ENCODE measurements at places on chromosomes 1 and 21.
A peak's percentile ranks its signal among the peaks of the same experiment; 100 is the strongest.

DNA sequence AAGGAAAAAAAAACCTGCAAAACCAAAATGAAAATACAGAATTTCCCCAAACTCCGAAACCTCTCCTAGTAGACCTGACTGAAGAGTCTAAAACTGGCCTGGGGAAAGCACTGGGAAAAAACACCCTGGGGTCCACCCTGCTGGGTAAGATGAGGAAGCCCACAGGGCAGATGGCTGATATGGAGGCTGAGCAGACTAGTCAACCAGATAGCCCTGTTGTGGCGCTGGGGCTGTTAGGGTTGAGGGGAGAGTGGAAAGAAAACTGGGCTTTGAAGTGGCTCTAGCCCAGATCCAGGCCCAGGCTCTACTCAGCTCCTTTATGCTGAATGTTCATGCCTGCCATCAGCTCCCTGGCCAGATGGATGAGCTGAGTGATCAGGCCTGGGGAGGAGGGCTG is 6.8 kb upstream of the SLAMF1 start:
- DNase-seq: no peak

DNA sequence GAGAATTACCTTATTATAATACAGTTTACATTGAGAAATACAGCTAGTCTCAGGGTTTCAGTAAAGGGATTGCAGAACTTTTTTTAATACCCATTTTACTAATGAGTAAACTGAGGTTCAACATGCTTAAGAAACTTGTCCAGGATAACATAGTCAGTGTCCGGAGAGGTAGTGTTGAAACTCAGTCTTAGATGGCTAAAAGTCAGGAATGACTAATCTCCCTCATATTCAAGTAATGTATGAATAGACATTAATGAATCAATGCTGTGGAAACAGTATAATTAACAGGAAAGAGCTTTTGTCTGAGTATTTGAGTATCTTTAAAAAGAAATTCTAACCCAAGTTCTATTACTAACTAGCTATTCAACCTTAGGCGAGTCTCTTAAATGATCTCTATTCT is 397.6 kb downstream of the PLA2G4A start:
- no peak for DNase-seq

- no peak for DNase-seq
Observed at GRCh38 chr1:46180082-46180616, 3.9 kb upstream of the P3R3URF start.

- DNase-seq: no peak
Observed at GRCh38 chr1:17309426-17310067, 1.6 kb downstream of the PADI4 start.

DNA sequence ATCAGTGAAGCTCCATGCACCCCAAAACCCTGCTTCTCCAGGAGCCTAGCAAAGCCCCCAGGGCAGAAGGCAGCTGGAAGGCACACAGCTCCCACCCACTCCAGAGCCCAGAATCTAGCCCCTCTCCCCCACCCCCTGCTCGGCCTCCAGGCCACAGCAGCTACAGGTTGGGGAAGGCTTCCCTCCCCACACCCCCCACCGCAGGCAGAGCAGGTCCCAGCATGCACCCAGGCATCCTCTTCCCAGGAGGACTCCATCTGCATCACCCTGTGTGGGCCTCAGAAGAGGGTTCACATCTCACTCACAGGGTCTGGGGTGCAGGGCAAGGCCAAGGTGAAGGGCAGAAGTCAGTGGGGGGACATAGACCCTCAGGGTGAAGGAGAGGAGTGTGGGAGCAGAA is 719 bp downstream of the S100A14 start:
- DNase-seq: no peak

GRCh38 chr1:31791131-31791858 is 24.5 kb downstream of the SPOCD1 start:
- no peak for DNase-seq

GRCh38 chr21:42362198-42362597 is 4.1 kb downstream of the TFF1 start:
- DNase-seq: no peak

DNA sequence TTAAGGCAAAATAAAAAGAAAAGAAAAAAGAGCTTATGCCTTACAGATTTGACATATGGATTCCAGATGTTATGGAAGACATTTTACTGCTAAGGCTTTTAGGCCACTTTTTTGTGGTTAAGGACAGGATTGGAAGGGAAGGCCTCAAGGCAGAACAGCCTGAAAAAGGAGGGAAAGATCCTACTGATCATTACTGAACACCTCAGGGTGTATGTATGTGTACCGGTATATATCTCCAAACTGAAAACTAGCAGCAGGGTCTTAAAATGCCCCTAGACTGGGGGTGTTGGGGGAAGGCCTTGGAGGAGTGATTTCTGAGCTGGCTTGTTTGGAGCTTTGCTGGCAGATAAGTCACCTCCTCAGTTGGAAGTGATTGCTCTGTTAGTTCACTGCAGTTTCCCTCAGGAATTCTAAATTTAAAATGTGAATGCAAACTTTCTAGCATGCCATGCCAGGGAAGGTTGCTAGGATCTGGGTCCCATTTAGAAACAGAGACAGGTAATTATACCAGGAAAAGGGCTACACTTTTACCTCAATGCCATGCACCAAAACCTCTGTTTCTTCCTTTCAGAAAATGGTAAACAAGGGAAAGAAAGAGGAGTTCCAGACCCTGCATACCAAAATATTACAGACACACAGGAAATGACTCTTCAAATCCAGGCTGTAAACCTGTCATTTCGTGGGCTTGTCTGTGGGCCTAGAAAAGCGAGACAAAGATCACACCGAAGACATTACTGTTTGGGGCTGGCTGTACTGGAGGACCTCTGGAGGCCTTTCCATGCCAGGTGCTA is 15.0 kb downstream of the C1orf52 start:
- no peak for DNase-seq

DNA sequence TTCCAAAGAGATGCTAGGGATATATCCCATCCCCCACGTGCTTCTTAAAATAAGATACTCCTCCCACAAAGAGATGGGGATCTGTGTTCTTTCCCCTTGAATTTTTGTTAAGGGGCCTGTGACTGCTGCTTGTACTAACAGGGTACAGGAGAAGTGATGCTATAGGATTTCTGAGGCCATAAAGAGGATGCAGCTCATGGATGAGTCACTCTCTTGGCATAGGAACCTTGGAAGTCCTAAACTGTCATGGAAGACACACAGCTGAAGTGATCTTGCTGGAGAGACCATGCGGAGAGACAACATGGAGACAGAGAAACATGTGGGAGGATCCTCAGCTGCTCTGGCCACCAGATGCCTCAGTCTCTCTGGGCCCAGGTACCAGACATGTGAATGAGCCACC is 157.2 kb downstream of the S1PR1 start:
- no peak for DNase-seq

- no peak for DNase-seq
Observed at GRCh38 chr21:33401630-33401992, 1.6 kb upstream of the IFNGR2 start.

- peak; percentile 11 for DNase-seq
Observed at GRCh38 chr1:149888247-149888998, 10.9 kb upstream of the BOLA1 start.

- no peak for DNase-seq
Observed at GRCh38 chr1:229815076-229815475, 189.0 kb downstream of the URB2 start.
